ENCODE measurements at places on chromosomes 4 and X.

- DNase-seq = no peak
These were observed 74.9 kb downstream of the MAB21L2 start for GRCh38 chr4:150656891-150657290.

DNA sequence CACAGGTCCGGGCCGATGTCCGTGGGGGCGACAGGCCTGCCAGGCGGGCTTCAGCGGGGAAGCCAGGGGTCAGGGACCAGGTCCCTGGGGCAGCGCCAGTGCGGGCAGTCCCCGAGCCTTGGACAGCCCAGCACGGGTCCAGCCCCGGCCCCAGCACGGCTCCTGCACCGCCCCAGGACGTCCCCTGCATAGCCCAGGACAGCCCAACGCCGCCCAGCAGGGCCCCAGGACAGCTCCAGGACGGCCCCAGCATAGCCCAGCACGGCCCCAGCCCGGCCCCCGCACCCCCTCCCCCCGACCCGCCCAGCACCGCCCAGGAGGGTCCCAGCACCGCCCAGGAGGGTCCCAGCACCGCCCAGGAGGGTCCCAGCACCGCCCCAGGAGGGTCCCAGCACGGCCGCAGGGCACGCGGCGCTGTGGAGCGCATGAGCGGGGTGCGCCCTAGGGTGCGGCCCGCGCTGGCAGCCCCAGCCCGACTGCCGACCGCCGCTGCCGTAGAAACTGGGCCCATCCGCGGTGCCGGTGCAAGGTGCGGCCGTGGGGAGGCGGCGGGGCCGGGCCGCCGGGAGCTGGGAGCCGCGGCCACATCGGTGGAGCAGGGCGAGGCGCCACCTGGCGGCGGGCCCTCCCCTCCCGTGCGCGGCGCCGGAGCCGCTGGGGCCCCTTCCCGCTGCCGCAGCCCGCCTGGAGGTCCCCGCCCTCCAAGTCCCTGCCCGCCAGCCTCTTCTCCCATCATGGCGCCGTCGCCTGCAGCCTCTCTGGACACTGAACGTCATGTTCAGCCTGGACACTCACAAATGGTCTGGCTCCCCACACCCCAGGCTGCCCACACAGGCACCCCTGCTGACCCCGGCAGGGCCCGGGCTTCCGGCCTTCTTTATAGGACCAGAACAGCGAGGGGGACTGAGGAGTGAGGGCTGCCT lies 106.8 kb upstream of the NKX1-1 start:
- DNase-seq = no peak

DNA sequence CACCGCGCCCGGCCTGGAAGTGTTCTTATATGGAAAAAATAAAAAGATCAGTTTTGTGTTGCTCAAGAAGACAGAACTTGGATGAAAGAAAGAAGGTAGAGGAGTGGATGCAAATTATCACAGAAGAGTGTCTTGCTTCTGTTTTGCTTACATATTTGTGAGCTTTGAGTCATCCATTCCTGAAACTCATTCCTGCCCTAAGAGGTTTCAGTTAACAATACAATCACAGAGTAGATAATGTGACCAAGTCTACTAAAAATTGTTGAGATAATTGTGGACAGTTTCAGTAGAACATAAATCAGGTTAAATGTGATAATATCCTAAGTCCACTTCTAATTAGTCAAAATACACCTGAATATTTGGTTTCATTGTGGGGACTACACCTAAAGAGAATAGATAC lies 26.4 kb upstream of the LRCH2 start:
- no peak for DNase-seq

- no peak for DNase-seq
These were observed 397.9 kb downstream of the PPP3CA start for GRCh38 chr4:100949350-100949935.

DNA sequence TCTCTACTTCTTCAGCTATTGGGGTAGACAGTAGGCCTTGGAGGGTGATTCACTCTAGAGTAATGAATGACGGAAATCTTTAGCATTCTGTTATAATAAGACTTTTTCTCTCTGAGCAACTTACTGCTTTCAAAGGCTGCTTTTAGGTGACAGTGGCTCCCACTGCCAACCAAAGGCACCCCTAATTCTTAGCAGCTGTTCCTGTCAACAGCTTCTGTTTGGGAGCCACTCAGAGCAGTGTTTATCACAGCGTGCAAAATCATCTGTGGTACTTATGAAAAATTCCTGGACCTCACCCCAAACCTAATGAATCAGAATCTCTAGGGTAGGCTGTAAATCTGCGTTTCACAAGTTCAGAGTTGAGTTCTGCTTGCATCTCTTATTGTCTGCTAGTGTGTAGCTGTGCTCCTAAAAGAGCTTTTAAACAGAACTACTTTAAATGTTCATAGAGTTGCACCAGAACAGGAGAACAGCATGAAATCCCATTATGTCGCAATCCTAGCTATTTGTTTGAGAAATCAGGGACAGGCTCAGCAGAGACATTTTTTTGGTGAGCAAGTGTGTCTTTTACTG lies 52.8 kb upstream of the POU4F2 start:
- no peak for DNase-seq
